AG20443 (cell line): ENCODE measurements at places on chromosomes 1 and 21.

- peak; percentile 18 for DNase-seq
Measured at GRCh38 chr1:79790950-79791349, 784.4 kb upstream of the ADGRL4 start.

DNA sequence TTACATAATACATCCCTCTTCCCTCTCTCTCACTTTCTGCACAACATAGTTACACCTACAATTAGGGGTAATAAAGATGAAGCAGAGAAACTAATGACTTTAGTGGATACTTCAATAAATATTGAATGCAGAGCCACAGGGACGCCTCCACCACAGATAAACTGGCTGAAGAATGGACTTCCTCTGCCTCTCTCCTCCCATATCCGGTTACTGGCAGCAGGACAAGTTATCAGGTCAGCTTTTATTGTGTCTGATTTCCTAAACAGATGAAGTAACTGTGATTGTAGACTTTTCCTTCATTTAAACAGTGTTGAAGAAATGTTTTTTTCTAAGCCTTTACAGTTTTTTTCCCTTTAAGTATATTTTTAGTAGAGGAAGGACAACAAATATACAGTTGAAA, 281.6 kb downstream of the TPR start:
- DNase-seq = no peak

- DNase-seq = no peak
Measured at GRCh38 chr1:93503816-93504215, 55.9 kb downstream of the FNBP1L start.

DNA sequence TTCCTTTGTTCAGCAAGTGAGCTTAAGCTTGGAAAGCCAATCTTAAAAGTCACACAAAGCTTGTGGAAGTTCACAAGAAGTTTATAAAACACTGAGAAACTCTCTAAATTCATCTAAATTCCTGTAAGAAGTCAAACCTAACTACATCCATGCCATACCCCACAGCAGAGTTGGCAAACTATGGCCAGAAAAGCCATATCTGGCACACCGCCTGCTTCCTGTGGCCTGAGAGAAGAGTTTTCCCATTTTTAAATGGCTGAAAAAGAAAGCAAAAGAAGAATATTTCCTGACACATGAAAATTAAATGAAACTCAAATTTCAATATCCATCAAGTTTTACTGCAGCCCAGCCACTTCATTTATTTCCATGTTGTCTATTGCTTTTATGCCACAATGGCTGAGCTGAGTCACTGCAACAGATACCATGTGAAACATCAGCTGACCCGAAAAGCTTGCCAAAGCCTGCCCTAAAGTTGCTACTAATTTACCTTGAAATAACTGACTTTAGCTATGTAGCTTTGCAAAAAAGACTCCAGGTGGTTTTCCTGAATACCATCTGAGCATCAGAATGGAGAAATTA, 237.1 kb downstream of the SLC45A1 start:
- DNase-seq = peak; percentile 19

DNA sequence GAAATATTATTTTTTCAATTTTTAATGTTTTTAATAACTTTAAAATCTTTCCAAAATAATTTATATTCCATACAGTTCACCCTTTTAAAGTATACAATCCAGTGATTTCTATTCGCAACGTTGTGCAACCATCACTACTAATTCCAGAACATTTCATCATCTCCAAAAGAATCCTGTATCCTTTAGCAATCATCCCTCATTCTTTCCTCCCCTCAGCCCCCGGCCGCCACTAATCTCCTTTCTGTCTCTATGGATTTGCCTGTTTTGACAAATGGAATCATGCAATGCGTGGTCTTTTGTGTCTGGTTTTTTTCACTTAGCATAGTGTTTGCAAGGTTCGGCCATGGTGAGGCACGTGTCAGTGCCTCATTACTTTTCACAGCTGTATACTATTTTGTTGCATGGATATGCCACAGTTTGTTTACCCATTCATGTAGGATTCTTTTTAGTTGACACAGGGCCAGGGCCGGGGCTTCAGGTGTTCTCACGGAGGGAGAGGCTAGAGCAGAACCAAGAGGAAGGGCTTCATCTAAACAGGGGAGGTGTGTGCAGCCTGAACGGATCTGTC, 40.6 kb upstream of the ZBTB40 start:
- no peak for DNase-seq
